ENCODE measurements at places on chromosomes 3 and 15.
A peak's percentile ranks its signal among the peaks of the same experiment; 100 is the strongest.

- no peak for DNase-seq
Measured at GRCh38 chr3:37148208-37148607, 26.2 kb downstream of the LRRFIP2 start.

- no peak for DNase-seq
Measured at GRCh38 chr3:159828542-159828943, 160.1 kb upstream of the IL12A start.

DNA sequence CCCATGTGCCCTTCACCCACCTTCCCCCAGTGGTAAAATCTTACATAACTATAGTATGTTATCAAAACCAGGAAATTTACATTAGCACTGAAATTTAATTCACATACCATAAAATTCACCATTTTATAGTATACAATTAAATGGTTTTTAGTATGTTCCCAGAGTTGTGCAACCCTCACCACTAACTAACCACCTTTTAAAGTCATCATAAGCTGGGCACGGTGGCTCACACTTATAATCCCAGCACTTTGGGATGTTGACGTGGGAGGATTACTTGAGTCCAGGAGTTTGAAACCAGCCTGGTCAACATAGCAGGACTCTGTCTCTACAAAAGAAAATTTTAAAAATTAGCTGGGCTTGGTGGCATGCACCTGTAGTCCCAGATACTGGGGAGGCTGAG, 13.7 kb downstream of the FRMD5 start:
- DNase-seq = no peak

- DNase-seq = peak; percentile 74
Measured at GRCh38 chr15:79595995-79596622, 164.0 kb downstream of the MINAR1 start.

DNA sequence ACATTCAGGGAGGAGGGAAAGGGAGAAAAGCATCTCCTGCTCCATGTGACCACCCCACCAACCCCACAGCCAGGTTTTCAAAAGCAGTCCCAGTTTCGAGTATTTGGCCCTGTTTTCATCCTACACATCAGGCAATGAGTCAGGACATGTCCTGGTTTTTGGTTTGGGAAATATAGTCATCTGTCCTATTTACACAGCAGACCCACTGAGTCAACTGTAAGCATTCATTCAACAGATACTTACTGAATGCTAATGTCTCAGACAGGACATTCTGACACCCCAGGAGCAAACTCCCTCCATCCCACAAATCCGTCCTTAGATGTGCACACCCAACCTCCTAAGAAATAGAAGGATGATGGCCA, 32.9 kb downstream of the IGDCC3 start:
- no peak for DNase-seq

DNA sequence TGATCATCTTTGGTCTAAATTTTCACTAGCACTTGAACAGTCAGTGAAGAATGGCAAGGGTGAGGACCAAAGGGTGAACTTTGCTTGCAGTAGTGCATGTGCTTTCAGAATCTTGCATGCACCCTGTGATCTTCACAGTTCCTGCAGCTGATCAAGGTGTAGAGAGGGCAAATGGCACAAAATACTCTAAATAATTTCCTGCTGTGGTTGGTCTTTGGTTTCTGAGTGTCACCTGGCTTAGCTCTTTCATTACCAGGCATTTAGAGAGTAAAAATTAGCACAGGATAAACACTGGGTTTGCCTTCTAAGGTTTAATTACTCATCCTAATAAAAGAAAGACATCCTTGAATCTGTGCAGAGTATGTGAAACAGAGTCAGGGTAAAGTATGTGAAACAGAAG, 11.4 kb downstream of the TIPARP start:
- no peak for DNase-seq

DNA sequence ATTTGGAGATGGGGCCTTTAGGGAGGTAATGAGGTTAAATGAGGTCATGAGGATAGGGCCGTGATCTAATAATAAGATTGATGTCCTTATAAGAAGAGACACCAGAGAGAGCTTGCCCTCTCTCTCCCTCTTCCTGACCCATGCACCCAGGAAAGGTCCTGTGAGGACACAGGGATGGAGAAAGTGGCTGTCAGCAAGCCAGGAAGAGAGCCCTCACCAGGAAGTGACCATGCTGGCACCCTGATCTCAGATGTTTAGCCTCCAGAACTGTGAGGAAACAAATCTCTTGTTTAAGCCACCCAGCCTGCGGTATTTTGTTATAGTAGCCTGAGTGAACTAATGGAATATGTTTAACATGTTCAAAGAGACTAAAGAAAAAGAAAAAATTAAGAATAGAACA, 15.3 kb upstream of the GNB5 start:
- no peak for DNase-seq

GRCh38 chr15:99477791-99478471, 87.9 kb upstream of the MEF2A start:
- DNase-seq = no peak

DNA sequence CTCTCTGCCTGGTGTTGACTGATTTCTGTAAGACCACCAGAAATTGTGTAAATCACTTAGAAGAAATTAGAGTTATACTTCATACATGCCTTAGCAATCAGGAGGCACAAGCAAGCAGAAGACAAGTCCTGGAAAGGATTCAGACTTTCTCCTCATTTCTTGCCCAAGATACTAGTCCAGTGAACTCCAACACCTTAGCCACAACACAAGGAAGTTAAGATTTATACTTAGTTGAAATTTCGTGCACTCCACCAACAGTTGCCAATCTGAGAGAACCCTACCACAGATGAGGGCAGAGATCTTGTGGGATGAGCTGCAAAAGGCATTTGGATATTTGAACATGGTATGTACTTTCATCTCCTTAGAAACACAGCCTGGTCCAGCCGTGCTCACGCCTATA, 2.3 kb downstream of the P3H2 start:
- DNase-seq = no peak

GRCh38 chr3:196073255-196073753, 8.6 kb downstream of the TFRC start:
- DNase-seq = peak; percentile 64

DNA sequence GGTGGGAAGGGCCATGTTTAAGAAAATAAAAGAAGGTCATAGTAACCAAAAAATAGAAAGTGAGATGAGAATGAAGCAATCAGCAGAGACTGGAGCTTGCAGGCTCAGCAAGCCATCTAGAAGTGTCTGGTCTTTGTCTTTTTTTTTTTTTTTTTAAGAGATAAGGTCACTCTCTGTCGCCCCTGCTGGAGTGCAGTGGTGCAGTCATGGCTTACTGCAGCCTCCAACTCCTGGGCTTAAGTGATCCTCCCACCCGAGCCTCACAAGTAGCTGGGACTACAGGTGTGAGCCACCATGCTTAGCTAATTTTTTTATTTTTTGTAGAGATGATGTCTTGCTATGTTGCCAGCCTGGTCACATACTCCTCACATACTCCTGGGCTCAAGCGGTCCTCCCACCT, 36.2 kb downstream of the GXYLT2 start:
- no peak for DNase-seq

DNA sequence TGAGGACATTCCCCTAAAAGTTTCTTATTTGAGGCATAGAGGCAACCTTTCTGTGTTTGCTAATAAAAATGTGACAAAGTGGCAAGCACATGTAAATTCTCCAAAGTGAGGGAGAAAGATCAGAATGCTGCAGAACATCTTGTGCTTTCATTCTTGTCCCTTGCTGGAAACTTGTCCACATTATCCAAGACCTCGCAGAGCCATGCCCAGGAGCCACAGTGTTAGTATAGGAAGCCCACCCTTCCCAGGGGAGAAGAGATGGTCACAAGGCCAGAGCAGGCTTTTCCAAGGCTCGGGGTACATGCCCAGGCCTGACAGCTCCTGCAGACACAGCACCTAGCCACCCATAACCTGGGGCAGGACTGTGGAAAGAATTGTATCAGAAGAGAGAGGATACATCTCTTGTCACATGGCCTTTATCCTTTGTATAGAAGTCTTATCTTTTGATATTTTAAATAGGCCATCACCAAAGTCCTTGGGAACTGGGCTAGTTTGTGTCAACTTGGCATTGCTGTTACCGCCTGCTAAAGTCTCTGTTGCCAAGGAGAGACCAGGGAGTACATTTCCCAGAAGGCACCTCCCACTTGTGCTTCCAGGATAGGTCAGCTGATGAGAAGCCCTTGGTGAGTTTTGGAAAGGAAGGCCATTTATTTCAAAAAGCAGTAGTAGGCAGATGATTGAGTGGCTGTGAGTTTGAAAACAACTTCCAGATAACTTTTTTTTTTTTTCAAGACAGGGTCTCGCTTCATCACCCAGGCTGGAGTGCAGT, 10.5 kb downstream of the DLEC1 start:
- no peak for DNase-seq

DNA sequence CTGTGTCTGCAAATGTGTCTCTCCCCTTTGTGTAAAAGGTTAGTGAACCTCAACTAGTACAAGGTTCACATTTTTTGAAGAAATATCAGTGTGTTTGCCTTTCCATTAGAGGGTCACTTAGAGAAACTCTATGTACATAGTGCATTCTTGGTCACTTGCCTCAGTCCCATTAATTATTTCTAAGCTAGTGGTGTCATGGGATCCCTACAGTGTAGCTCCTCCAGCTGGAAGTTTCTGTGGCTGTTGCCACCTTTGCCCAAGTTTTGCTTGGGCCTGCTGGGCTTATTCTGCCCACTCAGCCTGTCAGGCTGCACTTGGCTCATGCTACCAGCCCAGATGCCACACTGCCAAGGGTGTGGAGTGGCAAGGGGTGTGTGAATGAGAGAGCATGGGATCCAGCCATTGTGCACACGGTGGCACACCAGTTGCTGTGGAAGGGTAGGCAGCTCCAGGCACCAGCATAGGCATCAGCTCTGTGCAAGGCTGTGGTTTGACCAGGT, 161.7 kb downstream of the ARPP21 start:
- no peak for DNase-seq

DNA sequence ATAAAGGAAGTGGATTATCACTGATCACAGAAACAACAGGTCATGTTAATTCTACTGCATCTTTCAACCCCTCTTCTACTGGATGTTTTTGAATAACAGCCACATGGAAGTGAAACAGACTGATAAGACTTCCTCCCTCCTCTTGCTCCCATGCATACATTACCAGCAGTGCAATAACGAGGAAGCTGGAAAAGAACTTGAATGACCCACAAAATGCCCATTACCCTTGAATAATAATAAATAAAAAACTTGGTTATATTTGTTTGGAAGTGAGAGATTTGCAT, 51.6 kb downstream of the RARB start:
- DNase-seq = no peak

- no peak for DNase-seq
Measured at GRCh38 chr3:160157321-160157720, 67.9 kb upstream of the C3orf80 start.
